ENCODE measurements at places on chromosomes 1 and 21. TPM values are rescaled to one million over a fixed set of nuclear protein-coding genes. Genes with fewer than 3 reads are reported as not detected.

PADI2 gene
- not detected for total RNA-seq

SELE gene
- total RNA-seq: not detected

TDRD5 gene
- not detected for total RNA-seq

OR4F16 gene
- not detected for total RNA-seq

MMEL1 gene
- under 0.01 TPM for total RNA-seq

CDC42BPA gene
- total RNA-seq: 36.4 TPM

FBXO2 gene
- 0.56 TPM for total RNA-seq

PGBD5 gene
- total RNA-seq: 0.28 TPM

DNA sequence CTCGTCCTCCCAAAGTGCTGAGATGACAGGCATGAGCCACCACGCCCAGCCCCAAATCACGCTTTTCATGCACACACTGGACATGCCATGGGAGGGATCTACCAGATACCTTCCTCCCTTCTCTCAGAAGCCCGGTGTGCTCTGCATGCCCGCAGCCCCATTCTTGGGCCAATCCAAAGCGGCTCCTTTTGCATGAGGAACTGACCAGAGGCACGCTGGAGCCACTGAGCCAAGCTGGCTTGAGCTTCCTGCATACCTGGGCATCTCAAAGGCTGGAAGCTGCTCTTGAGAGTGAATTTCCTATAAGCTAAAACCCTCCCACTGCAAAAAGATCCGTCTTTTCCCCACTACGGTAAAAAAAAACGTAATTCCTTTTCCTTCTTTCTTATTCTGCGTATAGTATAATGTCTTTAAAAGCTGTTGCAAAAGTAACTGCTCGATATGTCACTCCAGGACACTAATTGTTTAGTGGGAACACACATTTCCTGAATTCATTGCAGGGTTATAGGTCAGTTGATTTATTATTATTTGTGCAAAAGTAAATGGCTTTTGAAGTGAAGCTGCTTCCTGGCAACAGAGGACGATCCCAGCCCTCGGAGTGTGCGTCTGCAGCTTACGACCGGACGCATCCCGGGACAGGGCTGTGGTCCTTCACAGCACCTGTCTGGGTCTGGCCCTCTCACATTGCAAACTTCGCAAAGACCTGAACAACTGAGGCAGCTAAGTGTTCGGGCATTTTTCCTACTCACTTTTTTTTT lies 61.8 kb upstream of the ETS2 start:
- no peak for DNase-seq

- no peak for DNase-seq
Observed at GRCh38 chr1:244063498-244063897, 12.4 kb downstream of the ZBTB18 start.

DNA sequence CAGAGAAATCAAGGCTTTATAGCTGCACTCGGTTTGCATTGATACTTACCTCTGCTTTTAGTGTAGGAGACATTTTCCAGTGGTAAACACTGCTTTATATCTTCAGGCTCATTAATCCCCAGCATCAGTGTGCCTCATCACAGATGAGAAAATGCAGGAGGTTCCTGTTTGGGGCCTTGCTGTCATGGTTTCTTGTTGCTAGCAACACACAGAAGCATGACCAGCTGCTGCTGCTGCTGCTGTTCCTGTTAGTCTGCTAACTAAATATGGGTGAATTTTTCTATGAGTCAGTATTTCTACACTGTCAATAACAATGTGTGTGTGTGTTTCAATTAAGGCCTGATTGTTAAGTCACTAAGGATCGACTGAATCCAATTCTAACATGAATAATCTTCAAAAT lies 85.8 kb upstream of the RGS1 start:
- DNase-seq: peak; percentile 95

DNA sequence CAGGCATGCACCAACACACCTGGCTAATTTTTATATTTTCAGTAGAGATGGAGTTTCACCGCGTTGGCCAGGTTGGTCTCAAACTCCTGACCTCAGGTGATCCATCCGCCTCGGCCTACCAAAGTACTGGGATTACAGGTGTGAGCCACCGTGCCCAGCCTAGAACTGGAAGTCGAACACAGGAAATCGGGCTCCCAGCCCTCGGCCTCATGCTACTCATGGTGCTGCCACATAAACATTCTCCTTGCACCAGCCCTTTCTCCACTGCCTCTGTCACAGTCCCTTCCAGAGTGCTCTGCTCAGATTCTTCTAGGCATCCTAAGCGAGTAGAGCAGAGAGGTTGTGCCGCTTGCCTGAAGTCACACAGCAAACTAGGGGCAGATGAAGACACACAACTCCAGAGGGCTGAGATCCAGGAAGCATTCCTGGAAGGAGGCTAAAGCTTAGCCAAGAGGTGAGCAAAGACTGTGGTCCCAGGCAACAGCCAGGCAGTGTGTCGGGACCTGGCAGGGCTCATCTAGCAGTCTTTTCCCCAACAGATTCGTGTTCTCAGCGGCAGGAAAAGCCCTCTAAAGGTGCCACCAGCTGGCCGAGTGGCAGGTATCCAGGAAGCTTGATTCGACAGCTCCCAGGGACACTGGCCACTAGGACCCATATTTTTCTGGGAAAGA lies 29.6 kb upstream of the NPPB start:
- DNase-seq: no peak

DNA sequence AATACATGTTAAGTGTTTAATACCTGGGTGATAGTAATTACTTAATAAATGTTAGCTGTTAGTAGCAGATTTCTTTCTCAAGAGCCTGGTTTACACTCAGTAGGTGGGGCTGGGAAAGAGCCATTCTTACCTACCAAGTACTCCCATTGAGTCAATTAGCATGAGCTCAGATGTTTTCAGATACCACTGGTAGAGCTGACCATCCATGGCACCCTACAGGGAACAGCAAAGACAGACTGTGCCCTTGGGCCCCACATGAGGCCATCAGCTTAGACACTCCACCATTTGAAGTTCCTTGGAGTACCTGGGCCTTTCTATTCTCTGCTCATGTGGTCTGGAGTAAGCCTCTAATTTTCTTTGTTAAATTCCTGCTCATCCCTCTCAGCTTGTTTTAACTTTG lies 179.3 kb downstream of the CACNA1E start:
- no peak for DNase-seq

DNA sequence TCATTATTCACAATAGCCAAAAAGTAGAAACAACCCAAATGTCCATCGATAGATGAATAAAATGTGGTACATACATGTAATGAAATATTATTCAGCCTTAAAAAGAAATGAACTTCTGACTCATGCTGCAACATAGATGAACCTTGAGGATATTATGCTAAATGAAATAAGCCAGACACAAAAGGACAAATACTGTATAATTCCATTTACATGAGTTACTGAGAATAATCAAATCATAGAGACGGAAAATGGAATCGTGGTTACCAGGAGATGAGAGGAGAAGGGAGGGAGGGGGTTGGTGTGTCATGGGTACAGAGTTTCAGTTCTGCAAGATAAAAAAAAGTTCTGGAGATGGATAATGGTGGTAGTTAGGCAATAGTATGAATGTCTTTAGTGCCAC lies 184.1 kb downstream of the PSMG1 start:
- DNase-seq: peak; percentile 64

DNA sequence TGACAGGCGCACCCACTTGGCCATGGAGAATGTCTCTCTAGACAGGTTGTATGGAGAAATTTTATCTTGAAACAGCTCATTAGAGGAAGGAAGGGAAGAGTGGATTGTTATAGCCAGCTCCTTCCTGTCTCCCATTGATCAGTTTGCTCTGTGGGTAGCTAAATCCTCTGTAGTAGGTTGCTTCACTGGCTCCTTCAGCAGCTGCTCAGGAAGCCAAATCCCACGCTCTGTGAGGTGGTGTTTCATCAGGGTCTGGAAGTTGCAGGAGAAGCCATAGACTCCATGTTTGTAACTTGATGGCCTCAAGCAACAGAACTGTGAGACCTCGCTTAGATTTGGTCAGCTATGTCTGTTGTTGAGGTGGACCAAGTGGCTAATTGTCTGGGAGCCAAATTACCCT lies 6.8 kb upstream of the NFYC start:
- DNase-seq: no peak

- peak; percentile 53 for DNase-seq
Observed at GRCh38 chr1:206716870-206717673, 32.4 kb downstream of the MAPKAPK2 start.

- no peak for DNase-seq
Observed at GRCh38 chr21:44087426-44088400, 19.5 kb upstream of the PWP2 start.

DNA sequence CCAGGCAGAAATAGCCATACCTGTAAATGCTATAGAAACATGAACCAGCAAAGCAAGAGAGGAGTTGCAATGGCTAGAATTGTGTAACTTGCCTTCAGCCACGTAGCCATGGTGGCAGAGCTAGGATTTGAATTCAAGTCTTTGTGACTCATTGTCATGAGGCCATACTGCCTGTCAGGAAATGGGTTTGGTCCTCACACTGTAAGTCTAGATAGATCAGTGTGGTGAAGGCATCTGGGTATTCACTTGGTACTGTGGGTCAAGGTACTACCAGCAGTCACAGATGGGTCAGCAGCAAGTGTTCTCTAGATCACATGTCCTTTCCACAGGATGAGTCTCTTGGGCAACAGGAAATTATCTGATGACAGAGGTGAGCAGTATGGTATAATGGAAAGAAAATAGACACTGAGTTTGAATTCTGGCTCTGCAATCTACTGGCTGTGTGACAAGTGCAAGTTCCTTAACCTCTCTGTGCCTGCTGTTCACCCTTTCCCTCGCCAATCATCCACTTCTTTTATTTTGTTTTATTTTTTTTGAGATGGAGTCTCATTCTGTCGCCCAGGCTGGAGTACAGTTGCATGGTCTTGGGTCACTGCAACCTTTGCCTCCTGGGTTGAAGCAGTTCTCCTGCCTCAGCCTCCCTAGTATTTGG lies 36.9 kb downstream of the FGGY start:
- DNase-seq: no peak

DNA sequence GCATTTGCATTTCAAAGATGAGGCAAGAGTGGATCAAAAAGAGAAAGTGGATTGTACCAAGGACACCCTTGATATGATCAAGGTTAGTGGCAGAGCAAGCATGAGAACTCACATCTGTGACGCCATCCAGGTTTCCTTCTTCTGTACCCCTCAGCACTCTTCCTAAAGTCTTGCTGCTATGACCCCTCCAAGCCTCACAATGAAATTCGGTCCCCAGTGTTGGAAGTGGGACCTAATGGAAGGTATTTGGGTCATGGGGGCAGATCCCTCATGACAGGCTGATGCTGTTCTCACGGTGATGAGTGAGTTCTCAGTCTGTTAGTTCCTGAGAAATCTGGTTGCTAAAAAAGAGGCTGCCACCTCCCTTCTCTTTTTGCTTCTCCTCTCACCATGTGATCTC lies 86.4 kb downstream of the PGM1 start:
- no peak for DNase-seq

GRCh38 chr1:56169856-56170255 lies 409.5 kb downstream of the PLPP3 start:
- peak; percentile 70 for DNase-seq

DNA sequence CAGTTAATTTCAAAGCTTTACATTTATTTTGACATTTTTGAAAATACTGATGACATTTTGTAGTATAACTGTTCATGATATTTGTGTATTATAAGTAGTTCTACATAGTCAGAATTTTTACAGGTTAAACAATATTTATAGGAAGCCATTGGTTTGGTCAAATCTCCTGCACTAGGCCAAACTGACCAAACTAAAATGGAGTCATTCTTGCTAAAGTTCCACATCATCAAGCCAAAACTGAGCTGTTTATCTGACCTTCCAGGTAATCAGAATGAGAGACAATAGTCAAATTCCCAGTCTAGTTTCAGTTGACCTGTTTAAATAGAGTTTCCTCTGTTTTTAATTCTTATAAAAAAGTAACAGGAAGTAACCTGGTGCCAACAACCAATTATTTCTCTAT lies 253.3 kb upstream of the RGS18 start:
- no peak for DNase-seq
